Esophagus mucosa (tissue), 1 donor: ENCODE measurements at places on chromosomes 4 and X. TPM values are rescaled to one million over a fixed set of nuclear protein-coding genes. Genes with fewer than 3 reads are reported as not detected.

Gene LGI2
- 0.20 TPM for total RNA-seq

DNA sequence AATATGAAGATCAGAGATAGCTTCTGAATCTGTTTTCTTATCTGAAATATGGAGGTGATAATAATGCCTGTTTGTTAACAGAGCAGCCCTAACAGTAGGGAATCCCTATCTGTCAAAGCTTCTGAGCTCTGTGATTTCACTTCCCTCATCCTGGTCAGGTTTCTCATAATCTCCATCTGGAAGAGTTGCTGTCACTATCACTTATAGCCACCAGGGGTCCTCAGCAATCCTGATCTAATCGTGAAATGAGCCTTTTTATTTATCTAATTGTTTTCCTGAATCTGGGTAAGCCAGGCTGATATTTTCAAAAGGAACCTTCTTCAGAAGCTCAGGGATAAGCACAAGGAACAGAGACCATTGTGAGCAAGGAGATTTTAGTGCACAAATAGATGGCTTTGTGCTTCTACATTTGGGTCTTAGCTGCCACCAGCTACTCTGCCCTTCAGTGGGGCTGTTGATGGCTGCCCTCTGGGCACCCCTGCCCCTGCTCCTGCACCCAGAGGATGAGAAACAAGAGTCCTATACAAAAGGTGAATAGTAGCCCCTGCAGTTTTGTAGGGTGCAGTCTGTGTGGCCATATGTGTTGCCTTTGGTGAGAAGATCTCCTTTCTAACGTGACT is 196.4 kb upstream of the RADX start:
- no peak for ATAC-seq

Gene PARM1
- total RNA-seq, result 1.8 TPM

DNA sequence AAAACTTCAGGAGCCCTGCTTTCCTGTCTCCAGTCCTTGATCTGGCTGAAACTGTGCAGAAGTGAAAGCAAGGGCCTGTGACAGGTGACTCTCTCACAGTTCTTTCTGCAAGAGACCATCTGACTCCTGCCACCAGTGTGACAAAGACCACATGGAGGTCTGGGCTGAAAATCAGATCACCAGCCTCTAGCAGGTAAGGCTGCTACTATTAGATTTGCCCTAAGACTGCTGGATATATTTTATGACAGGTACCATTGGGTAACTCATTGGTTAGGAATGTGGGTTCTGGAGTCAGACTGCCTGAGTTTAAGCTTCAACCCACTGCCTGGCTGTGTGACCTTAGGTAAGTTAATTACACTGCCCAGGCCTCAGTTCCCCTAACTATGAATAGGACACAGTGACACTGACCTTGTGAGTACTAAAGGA is 163.3 kb upstream of the SLC7A11 start:
- peak; percentile 71 for ATAC-seq
